NCI-H446 (cell line): ENCODE measurements at places on chromosomes 5 and 9.

GRCh38 chr5:85293145-85293785 lies 908.6 kb upstream of the EDIL3 start:
- no peak for DNase-seq

- DNase-seq = no peak
Observed at GRCh38 chr9:71858812-71859211, 52.2 kb downstream of the ABHD17B start.

DNA sequence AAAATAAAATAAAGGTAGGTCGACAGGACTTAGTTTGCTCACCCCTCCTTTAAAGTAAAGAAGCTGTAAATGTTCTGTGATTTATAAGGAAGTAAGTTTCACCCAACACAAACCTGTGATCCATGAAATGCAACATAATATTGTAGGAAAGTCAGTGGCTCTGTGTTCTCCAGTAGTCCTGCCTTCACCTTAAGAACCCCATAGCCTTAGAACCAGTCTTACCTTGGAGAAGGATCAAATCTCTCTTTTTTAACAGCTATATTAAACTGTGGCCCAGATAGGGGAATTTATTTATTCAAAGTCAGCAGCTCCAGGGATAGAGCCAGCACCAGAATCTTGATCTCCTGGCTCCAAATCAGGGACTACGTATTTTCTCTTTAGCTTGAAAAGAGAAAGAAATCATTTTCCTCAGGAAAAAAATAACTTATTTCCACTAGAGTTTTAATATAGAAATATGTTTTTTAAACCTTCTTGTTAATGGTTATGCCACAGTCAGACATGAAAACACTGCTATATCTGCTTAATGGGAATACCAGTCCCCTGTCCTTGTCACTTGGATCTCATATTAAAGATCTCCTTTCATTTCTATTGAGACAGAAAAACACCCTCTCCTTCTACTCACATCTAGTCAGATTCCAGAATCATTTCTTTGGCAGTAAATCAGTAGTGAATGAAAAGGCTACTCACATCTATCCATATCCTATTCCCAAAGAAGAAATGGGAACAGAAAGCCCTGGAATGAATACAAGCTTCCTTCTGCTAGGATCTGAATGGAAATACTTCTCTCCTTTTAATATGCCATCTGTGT lies 269.2 kb upstream of the TNC start:
- no peak for DNase-seq

- DNase-seq = no peak
Observed at GRCh38 chr5:93723681-93724080, 17.7 kb downstream of the POU5F2 start.

GRCh38 chr9:107948086-107948485 lies 458.5 kb upstream of the KLF4 start:
- no peak for DNase-seq

GRCh38 chr5:117859176-117859575 lies 1129.2 kb downstream of the DTWD2 start:
- DNase-seq = no peak

DNA sequence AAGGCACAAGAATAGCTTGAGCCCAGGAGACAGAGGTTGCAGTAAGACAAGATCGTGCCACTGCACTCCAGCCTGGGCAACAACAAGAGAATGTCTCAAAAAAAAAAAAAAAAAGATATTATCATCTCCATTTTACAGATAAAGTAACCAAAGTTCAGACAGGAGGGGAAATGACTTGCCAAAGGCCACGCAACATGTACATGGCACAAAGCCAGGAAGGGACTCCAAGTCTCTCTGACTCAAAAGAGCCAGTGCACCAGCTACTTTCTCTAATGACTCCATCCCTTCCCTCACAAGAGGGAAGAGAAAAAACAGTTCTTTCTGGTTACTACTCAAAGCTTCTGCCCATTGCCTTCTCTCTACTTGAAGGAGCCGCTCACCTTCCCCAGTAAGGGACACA lies 34.1 kb downstream of the SIL1 start:
- no peak for DNase-seq

- no peak for DNase-seq
Observed at GRCh38 chr9:109852556-109852955, 72.6 kb downstream of the PALM2AKAP2 start.
